ENCODE measurements at places on chromosomes 5 and 9.

DNA sequence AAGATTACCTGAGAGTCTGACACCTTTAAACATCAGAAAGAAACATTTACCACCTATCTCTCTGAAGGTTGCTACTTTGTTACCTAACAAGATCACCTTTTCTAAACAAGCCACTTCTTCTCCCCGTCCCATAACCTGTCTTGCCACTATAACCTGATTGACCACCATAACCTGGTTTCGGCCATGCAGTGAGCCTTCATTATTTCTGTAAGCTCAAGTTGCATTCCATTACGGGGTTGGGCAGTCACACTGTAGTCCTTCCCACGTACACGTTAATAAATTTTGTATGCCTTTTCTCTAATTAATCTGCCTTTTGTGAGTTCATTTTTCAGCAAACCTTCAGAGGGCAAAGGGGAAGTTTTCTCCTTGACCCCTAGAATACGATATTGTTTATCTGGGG lies 28.0 kb upstream of the CCNG1 start:
- no peak for DNase-seq

DNA sequence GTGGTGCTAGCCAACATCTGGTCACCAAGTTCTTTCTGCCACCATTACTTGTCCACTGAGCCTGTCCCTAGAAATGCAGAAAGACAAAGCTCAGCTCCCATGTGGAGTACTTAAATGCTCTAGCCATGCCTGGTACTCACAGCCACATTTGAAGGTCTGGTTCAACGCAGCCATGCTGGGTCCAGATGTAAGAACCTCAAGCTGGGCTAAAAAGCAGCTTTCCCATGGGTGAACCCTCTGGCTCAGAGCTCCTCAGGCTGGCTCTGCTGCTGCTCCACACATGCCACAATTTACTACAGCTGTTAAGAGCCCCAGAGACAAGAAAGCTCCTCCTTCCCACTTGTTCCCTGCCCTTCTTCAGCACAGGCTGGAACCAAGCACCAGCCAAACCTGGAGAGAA lies 97.1 kb upstream of the LRRTM2 start:
- no peak for DNase-seq

GRCh38 chr9:135959814-135960213 lies 1.4 kb downstream of the UBAC1 start:
- DNase-seq: peak; percentile 7

DNA sequence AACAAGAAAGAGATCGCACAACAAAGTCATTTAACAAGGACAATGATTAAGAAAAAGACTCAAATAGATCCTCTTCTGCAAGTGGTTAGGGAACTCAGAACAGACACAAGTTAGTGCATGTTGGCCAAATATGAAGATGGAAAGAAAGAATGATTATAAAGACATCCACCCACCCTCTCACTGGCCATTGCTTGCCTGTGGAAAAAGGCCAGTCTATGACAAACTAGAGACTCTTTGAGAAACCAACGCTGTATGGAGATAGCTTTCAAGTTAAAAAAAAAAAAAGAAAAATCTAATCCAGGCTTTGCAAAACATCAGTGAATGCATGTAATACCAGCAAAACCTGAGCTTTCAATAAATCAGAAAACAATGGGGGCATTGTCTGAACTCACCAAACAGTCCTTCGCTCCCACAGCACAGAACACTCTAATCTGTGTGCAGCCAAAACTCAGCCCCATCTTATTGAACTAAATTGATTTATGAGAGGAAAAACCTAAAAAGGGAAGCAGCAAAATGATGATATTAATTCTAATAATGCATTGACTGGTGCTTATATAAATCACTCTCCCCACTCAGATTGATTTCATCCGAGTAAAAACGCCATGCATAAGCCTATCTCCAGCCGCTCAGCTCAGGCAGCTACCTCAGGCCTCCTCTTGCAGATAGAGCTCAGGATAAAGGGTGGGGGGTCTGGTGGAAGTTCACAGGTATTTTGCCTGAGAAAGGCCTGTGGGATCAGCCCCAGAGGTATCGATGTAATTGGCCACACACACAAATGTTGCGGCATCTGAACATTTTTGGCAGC lies 547.1 kb downstream of the CCDC171 start:
- DNase-seq: peak; percentile 48

- no peak for DNase-seq
Observed at GRCh38 chr9:4515958-4516375, 25.7 kb downstream of the SLC1A1 start.

GRCh38 chr5:133751421-133751820 lies 139.1 kb upstream of the FSTL4 start:
- DNase-seq: no peak

DNA sequence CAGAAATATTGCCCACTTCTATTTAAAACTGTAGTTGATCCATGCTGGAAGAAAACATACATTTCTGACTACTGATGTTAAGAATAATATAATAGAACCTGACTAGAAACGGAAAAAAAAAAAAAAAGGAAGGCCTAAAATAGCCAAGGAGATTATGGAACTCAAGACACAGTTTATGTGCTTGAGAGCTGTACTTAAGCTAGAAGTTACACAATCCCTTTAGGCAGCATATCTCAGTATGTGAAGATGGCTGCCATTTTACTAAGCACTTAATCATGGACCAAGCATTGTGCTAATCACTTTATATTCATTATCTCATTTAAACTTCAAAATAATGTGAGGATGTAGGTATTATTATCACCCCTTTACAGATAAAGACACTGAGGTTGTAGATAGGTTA lies 73.0 kb upstream of the NR4A3 start:
- DNase-seq: no peak

DNA sequence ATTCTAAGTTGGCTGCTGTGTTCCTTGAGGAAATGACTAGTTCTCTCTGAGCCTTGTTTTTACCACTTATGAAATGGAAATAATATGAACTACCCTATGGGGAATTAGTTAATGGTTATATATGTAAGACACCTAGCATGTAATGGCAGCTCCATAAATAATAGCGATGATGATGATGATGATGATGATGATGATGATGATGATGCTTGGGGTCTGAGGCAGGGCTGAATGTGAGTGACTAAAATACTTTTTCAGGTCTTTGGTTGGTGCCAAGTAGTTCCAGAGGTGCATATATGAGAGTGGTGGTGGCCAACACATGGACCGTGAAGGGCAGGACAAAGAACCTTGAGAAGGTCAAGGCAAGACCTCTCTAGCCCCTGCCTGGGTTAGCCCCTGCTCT lies 123.3 kb upstream of the PANK3 start:
- no peak for DNase-seq

DNA sequence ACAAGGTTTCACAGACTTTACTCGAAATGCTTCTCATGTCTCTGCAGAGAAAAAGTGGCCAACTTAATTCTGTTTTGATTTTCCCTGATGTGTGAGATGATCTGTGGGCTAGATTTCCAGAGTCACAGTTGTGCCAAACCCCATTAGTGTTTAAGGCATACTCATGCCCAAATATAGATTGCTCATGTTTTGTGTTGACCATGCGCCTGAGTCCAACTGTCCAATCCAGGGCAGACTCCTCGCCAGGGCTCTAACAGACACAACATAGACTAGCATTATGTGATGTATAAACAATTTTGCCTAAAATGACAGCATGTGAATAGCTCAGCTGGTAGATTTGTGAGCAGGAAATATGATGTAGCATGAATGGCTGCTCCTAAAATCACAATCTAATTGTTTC lies 128.1 kb downstream of the PRDM6 start:
- DNase-seq: no peak

GRCh38 chr9:89887286-89887685 lies 282.5 kb downstream of the GADD45G start:
- no peak for DNase-seq

DNA sequence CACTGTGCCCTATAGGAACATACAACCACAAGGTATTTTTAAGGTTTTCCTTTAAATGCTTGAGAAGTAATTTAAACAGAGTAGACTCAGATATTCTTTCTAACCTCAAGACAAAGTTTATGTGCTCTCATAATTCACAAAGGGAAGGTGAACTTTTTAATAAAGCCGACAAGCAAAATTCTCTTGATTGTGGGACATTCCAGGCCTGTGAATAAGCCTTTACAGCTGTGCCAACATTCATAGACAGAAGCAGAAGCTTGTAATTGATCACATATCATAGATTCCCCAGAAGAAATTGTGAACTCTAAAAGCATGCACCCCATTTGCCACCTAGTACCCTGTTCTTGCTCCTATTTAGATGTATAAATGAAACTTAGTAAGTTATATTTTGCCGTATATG lies 1107.8 kb upstream of the SEMA6A start:
- no peak for DNase-seq

- DNase-seq: no peak
Observed at GRCh38 chr5:43564289-43564850, 7.5 kb upstream of the PAIP1 start.

- DNase-seq: no peak
Observed at GRCh38 chr5:19920761-19921160, 67.2 kb downstream of the CDH18 start.
